ENCODE measurements at places on chromosomes 11 and 22. TPM values are rescaled to one million over a fixed set of nuclear protein-coding genes. Genes with fewer than 3 reads are reported as not detected.
A peak's percentile ranks its signal among the peaks of the same experiment; 100 is the strongest.

The NRIP3 gene
- 0.84 TPM for polyA plus RNA-seq

The OR51B2 gene
- not detected for polyA plus RNA-seq

The SYT7 gene
- polyA plus RNA-seq = 2.0 TPM

The CRYBB2 gene
- polyA plus RNA-seq = 0.37 TPM

The YAP1 gene
- polyA plus RNA-seq = 82.6 TPM

The NAALADL1 gene
- 10.7 TPM for polyA plus RNA-seq

The METTL15 gene
- 12.7 TPM for polyA plus RNA-seq

The FAM180B gene
- polyA plus RNA-seq = not detected

The PAK1 gene
- 106 TPM for polyA plus RNA-seq

The PIH1D2 gene
- polyA plus RNA-seq = 1.8 TPM

The TPCN2 gene
- 6.6 TPM for polyA plus RNA-seq

The ARCN1 gene
- polyA plus RNA-seq = 189 TPM

The MUC2 gene
- 62.5 TPM for polyA plus RNA-seq

The GPHA2 gene
- polyA plus RNA-seq = not detected

The TRIM6 gene
- 1.3 TPM for polyA plus RNA-seq

GRCh38 chr22:39317084-39317774 is 2.2 kb downstream of the RPL3 start:
- DNase-seq = no peak

GRCh38 chr11:80596291-80596810 is 1155.5 kb upstream of the TENM4 start:
- no peak for DNase-seq

DNA sequence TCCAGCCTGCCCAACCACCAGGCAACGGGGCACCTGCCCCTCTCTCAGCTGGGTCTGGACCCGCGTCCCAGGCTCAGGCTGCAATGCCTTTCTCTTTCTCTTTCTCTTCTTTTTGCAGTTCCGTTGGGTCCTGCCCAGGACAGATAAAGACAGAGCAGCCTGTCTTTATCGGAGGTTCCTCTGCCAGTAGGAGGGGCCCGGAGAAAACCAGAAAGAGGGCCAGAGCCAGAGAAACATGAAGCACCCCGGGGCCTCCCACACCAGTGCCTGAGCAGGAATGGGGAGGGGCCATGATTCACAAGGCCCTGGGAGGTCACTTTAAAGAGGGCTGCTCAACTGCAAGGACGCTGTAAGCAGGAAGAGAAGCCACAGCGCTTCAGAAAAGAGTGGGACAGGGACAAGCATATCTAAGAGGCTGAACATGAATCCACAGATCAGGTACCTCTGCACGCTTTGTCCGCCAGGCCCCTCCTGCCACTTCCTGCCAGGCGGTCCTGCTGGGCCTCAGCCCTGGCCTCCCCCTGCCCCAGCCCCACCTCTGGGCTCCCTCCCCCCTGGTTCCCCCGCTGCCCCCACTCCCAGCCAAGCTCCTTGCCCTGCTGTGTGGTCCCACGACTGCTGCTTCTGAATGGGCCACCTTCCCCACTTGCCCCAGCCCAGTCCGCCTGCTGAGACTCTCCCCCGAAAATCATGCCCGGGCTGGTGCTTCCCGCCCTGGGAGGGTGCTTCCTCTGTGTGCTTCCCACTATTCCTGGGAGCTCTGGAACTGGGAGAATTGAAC is at the start of gene APOBEC3C:
APOBEC3C (plus strand) TSS at position 316 of the 781 bp plus-strand sequence; CDS start at position 422, 106 bp downstream.
- peak; percentile 56 for DNase-seq

- no peak for DNase-seq
Observed at GRCh38 chr11:20010851-20011225, 149.4 kb downstream of the DBX1 start.

DNA sequence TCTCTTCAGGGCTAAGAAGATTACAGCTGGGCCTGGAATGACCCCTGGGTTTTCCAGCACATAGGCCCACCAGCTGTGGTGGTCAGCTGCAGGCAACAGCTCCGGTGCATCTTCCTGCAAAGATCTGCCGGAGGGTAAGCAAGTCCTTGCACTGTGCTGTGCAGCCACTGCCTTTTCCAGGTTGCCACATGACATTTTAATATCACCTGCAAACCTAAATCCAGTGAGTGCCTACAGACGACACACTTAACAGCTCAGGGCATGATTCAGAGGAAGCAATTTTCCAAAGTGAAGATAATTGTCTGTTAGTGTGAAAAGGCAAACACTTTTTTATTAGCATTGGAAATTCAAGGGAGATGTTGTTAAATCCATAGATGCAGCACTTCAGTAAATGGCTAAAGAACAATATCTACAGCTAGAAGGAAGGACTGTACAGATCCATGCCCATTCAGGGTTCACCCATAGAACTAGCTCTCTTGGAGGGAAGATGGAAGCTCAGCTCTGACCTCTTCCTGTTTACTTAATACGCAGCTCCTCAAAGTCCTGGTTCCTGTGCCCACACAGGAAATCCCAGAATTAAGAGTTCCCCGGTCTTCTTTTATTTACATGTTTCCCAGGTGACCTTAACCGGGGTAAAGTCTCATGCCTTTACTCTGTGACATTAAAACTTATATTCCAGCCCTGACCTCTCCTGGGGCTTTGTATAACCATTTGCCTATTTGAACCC is 13.3 kb upstream of the NRIP3 start:
- no peak for DNase-seq

DNA sequence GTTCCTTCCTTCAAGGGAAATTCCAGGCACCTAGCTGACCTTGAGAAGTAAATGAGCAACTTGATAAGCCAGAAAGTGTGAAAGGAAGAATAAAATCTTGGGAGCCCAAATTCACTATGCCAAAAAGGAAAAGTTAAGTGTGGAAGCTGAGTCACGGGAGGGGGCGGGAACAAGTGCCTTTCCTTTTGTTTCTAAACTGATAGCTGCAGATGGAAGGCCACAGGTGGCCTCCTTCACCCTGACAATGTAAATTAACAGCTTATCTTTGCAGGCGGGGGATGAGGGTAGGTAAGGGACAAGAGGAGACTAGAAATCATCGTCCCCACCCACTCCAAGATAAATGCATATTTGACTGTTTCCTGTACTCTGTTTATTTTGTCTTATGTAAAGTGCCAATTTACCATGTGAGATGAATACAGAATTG is 36.4 kb upstream of the TREH start:
- DNase-seq = no peak

GRCh38 chr11:95239871-95240649 is 9.1 kb upstream of the SESN3 start:
- DNase-seq = no peak

- no peak for DNase-seq
Observed at GRCh38 chr11:79174045-79175008, 266.5 kb downstream of the TENM4 start.

- DNase-seq = no peak
Observed at GRCh38 chr11:86064220-86064803, 4.6 kb downstream of the PICALM start.

GRCh38 chr11:128359515-128359914 is 227.8 kb downstream of the ETS1 start:
- no peak for DNase-seq

GRCh38 chr11:61353131-61354067 is 8.3 kb downstream of the CYB561A3 start:
- DNase-seq = no peak

DNA sequence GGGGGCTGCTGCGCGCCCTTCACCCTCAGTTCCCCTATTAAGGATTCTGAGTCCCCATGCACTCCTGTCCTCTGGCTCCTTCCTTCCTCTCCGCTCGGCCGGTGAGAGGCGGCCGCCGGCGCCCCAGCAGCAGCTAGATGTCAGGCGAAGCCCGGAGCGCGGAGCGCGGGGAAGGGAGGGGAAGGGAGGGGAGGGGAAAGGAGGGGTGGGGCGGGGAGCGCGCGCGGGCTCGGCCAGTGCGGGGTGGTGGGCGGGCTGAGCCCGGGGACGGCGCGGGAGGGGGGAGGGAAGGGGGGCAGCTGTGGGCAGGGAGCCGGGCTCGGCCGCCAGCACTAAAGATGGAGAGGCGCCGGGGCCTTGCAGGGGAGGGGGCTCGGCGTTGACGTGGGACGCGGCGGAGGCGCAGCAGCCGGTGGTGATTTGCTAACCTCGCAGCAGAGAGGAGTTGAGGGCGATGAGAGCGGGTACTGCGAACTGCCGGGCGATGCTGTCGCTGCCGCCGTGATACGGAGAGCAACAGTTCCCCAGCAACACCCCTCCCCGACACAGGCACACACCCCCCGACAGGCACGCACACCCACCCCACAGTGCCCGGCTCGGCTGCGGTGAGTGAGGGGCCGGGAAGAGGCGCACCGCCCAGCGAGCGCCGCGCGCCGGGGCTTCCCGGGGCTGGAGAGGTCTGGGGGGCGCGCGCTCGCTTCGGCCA is at the start of gene ZBTB16:
ZBTB16 (plus strand) TSS at position 434 of the 706 bp plus-strand sequence. CDS start 3,590 bp downstream, outside the sequence.
- peak; percentile 85 for DNase-seq

- no peak for DNase-seq
Observed at GRCh38 chr11:94186342-94187203, 57.9 kb downstream of the PANX1 start.

DNA sequence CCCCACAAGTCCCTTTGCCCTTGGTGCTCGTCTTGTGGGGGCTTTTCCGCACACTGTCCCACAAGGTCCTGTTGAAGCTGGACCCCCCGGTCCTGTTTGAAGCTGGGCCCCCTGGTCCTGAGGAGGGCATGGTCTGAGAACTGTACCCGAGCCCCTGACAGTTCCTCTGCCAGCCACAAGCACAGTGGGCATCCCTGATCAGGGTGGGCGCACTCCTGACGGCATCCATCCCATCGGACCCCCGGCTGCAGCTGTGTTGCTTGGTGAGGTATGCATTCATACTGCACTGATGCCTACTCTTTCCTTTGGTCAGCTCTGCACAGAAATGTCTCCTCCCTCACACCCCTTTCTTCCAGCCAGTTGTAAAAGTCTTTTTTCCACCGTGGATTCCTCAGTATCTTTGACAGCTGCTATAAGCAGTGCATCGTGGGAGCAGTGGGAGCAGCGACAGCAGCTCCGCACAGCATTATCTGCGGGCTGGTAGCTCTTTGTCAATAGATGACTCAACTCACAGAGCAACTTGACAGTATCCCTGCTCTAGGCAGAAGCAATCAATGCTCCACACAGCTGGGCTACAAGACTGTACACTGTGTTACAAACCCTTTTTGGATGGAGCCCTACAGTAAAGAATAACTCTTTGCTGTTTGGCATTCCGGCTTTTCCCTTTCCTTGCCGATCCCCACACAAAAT is 1030.8 kb upstream of the CCDC90B start:
- DNase-seq = no peak

DNA sequence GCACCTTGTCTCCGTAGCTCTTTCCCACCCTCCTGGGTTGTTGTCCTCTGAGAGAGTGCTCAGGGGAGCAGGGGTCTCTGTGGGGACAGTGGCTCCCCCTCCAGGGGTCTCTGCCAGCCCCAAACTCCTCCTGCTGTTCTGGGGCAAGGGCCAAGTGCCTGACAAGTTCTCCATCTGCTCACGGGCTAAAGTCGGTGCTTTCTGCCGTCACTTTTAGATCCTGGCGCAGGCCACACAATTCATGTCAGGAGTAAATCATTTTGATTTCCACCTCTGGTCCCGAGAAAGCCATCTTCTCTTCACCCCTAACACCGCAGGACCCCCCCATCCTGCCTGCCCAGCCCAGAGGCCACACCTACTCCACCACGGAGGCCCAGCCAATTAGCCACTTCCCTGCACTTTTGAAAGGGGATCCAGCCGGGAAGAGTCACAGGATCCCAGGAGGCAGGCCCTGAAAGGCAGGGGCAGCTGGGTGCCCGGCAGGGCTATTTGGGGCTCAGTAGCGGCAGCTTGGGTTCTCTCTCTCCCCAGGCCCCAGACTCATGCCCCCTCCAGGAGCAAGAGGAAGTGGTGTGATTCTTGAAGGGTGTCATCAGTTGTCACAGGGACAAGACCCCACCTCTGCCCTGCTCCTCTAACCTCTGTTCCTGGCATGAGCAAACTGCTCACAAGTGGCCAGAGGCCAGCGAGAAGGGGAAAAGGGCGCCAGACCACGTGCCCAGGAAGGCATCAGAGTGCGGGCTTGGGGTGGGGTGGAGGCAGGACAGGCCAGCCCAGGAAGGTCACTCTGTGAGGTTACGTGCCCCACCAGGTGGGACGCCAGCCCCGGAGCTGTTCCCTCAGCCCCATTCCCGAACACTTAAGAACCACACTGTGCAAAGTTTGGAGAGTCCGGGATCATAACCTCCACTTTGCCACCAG is 1.3 kb downstream of the MACROD1 start:
- DNase-seq = no peak

GRCh38 chr11:120086651-120087050 is 51.3 kb downstream of the TRIM29 start:
- DNase-seq = no peak

GRCh38 chr22:40203572-40203971 is 25.8 kb downstream of the TNRC6B start:
- DNase-seq = no peak

GRCh38 chr11:121446752-121447156 is 5.4 kb upstream of the SORL1 start:
- DNase-seq = peak; percentile 30

GRCh38 chr11:71117311-71117710 is 135.1 kb downstream of the SHANK2 start:
- no peak for DNase-seq

DNA sequence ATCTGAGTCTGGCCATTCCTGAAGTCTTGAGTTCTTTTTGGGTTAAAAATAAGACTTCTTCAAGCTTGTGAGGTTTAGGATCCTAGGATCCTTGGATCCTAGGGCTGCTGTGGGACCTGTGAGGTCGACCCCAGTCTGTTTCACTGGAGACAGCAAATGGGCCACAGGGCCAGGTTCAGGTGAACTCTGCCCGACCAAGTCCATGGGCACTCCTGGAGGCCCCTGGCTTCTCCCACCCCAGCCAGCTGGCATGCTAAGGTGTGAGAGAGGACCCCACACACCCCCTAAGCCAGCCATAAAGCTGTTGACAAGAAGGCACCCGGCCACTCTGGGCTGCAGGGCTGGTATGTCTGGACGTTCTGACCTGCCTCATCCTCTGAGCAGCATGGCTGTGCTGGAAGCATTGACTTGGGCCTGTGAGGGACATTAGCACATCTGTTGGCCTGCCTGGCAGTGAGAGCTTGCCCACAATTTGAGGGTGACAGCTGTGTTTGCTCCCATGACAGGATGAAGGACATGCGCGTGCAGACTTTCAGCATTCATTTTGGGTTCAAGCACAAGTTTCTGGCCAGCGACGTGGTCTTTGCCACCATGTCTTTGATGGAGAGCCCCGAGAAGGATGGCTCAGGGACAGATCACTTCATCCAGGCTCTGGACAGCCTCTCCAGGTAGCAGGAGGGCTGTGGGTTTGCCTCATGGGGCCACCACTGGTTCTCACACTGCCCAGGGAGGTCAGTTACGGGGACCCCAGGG is 16.0 kb downstream of the CLDN5 start:
- DNase-seq = no peak

GRCh38 chr22:35347462-35347861 is 33.4 kb upstream of the HMOX1 start:
- no peak for DNase-seq

DNA sequence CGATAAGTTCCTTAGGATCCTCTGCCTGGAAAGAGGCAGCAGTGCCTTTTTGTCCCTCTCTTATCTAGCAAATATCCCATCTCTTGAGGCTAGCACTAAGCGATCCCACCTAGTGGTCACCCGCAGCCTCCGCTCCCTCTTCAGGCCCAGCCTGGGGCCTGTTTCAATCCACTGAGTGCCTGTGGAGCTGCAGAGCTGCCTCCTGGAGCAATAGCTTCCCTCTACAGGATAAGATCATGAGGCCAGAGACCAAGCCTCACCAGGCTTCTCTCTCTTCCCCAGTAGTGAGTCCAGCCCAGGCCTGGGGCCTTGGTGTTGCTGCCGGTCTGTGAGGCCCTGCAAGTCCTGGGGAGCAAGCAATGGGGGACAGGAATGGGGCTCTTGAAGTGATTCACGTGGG is 65.8 kb downstream of the SLC22A12 start:
- DNase-seq = no peak

GRCh38 chr22:24953384-24954113 is 1.0 kb downstream of the KIAA1671 start:
- no peak for DNase-seq

GRCh38 chr11:124394408-124394807 is 4.4 kb downstream of the OR8B3 start:
- DNase-seq = no peak
